ENCODE measurements at places on chromosomes 11 and 22.

DNA sequence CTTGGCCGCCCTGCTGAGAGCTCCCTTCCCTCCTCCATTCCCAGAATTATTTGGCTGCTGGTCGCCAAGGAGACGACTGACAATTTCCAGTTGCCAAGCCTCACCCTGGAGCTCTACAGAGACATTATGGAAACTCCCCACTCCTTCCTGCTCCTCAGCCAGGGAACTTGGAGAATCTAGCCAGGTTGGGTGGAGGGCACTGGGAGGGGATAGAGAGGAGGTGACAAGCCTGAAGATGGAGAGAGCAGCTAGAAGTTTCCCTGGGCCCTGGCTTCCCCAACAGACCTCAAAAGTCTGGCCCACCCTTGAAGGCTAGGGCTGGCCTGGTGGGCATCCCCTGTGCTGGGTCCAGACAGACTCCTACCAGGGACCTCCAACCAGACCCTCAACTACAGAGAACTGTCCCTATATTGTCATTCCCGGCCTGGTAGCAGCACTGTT, 6.7 kb upstream of the VSIG10L2 start:
- DNase-seq, result no peak

GRCh38 chr11:75522286-75523044, 3.3 kb downstream of the GDPD5 start:
- DNase-seq, result no peak

DNA sequence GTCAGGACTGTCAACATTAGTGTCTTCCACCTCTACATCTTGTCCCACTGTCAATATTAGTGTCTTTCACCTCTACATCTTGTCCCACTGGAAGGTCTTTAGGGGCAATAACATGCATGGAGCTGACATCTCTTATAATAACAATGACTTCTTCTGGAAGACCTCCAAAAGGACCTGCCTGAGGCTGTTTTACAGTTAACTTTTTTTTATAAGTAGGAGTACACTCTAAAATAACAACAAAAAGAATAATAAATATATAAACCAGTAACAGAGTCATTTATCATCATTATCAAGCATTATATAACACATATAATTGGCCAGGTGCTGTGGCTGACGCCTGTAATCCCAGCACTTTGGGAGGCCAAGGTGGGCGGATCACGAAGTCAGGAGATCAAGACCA, 57.5 kb downstream of the PAK1 start:
- DNase-seq, result no peak

- DNase-seq, result no peak
Measured at GRCh38 chr11:67999201-67999629, 4.7 kb downstream of the UNC93B1 start.

GRCh38 chr11:34601085-34601444, 19.8 kb upstream of the EHF start:
- DNase-seq, result no peak

DNA sequence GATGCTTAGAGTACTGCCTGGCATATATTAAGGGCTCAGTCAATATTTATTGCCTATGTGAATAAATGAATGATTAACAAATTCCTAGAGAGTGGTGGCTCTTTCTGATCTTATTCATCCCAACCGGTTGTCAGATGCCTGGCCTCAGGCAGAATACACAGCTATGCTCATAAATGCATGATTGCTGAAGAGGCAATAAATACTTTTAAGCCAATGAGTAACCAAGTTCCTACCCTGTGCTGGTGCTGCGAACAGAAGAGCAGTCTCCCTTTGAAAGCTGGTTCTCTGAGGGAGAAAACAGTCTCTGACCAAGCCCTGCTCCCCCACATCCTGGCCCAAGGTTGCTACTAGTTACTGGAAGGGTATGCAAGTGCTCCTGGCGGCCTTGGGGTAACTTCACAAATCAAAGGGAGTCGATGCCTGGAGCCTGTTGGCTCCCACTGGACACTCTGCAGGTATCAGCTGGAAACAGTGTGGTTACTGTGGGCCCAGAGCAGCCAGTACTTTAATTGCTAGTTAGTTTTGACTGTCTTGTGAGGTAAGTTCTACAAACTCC, 2.8 kb downstream of the USH1C start:
- DNase-seq, result no peak

GRCh38 chr11:102729849-102730815, 5.4 kb upstream of the MMP8 start:
- no peak for DNase-seq

All from NCI-H345 (cell line).